ENCODE measurements at places on chromosomes 12 and 14.

- DNase-seq, result no peak
Measured at GRCh38 chr12:121921066-121921465, 2.7 kb downstream of the CFAP251 start.

GRCh38 chr12:3727877-3728632, 24.9 kb downstream of the CRACR2A start:
- DNase-seq, result peak; percentile 31

DNA sequence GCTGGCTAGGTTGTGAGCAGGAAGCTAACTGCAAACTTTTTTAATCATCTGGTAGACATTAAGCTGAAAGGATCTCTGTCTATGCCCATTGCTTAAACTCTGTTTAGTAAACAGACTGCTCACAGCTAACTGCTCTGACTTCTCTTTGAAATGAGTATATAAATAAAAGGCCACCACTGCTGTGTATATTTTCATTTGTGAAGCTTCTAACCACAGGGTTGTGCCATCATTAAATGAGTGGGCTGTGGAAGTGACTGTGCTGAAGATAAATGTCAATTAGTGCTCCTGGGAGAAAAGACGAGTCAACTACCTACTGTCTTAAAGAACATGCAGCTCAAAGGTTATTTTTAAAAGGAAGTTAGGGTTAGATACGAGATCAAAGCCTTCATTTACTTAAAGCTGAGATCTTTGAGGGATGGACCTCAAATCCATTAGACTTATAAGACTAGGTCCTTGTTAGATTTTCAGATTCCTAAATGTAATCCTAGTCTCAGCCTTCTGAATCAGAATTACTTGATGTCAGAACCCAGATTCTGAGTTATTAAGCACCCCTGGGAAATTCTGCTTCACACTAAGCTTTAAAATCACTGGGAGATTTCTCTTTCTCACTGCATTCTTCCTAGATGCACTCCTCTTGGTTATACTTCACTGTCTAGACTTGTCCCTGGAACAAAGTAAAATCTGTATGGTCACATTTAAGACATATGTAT, 213.1 kb upstream of the FLRT2 start:
- no peak for DNase-seq

DNA sequence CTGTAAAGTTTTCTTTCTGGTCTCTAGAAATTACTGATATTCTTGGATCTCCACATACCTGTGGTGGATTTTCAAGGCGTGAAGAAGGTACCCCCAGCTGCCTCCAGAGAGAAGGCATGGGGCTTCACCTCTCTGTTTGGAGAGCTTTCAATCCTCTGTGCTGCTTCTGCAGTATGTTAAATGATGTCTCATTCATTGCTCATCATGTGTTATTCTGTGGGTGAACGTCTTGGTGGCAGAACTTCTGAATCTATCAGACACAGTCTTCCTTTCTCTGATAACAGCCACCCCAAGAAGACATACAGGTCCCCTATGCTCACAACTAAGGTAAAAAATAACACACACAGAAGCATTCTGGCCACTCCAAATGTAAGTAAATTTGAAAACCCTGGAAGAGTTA, 221.3 kb upstream of the TMEM260 start:
- DNase-seq, result no peak

DNA sequence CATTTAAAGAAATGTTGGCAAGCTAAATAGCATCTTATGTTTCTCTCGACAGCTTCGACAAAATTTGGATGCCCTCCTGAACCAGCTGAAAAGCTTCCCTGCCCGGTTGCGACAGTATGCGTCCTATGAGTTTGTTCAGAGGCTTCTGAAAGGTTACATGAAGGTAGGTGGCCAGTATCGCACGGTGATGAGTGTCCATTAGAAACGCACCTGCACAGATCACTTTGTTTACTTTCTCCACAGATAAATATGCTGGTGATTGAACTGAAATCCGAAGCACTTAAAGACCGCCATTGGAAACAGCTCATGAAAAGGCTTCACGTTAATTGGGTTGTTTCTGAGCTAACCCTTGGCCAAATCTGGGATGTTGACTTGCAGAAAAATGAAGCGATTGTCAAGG, 36.5 kb downstream of the DYNC1H1 start:
- no peak for DNase-seq

- no peak for DNase-seq
Measured at GRCh38 chr12:46944771-46945170, 119.0 kb upstream of the SLC38A4 start.

DNA sequence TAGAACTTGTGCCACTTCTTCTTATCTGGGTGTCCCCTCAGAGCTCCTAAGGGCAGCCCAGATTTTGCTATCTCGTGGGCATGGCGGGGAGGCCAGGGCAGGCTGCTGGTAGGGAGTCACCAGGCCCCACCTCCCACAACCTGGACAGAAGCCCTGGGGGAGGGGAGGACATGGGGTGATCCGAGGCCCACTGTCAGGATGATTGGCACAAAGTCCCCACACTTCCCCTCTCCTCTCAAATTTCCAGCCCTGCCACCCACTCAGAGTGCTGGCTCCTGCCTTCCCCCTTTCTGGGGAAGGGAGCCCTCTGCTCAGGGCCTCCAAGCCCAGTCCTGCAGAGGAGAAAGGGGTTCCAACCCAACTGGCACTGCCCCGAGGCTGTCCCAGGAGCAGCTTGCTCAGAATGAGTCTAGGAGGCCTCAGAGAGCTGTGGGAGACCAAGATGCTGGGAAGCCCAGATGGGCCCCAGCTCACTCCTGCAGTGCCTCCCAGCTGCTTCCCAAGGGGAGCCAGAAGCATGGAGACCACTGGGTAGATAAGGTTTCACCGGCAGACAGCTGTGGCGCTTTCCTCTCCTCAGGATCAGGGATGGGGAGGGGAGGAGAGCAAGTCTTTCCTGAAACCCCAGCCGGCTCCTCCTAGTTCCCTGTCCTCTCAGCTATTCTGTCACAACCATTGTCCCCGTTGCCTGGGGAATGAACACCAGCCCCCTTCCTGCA, 82.8 kb downstream of the B4GALNT3 start:
- no peak for DNase-seq

- DNase-seq, result no peak
Measured at GRCh38 chr12:115443351-115443938, 759.5 kb upstream of the TBX3 start.

DNA sequence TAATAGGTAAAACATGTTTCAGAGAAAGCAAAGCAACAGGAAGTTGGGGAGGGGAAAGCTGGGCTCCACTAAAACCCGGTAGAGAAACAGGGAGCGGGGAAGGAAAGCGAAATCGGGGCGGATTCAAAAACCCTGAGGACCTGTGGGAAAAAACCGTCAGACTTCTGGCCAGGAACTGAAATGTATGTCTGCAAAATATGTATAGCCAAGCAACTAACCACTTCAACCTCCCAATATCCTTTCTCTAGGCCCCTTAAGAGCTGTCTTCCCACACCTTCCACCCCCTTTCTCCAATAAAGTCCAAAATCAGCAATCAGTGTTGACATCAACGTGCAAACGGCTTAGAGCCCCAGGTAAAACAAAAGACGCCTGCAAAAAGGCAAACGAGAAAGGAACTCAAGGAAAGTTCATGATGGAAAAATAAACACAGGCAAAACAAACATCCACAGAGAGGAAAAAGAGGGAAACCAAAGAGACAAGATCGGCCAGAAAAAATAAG, 32.8 kb downstream of the SIX1 start:
- DNase-seq, result peak; percentile 18

DNA sequence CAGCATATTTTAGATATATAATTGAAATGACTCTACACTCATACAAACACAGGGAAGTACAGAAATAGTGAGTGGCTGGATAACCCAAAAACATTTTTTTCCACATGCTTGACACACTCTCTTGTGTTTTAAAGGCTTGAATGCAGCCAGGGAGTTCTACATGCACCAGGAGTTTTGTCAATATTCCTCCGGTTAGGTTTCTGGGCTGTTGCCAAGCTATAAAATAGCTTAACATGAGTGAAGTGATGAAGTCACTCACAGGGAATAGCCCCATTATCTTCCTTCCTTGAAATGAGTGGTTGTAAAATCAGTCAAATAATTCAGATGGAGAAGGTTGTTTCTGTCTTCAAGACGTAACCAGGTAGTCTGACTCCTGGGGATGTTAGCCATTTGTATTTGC, 582.7 kb downstream of the SLC6A15 start:
- DNase-seq, result peak; percentile 6

- peak; percentile 44 for DNase-seq
Measured at GRCh38 chr12:111298582-111299436, 70.1 kb downstream of the PHETA1 start.

DNA sequence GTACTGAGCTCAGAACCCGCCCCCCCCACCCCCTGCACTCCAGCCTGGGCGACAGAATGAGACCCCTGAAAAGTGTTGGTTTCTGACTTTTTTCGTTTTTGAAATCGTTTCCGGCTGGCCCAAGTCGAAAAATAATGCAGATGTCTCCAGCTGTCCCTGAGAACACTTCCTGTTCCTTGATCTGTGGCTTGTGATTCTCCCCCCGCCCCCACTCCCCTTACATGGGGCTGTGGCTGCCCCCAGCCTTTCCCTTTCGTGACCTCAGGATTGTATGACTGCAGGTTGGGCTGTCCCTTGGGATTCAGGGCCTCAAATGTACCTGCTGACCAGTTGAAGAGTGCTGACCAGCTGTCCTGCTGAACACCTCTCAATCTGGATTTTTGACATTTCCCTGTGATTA, 34.1 kb downstream of the NOC4L start:
- DNase-seq, result no peak

DNA sequence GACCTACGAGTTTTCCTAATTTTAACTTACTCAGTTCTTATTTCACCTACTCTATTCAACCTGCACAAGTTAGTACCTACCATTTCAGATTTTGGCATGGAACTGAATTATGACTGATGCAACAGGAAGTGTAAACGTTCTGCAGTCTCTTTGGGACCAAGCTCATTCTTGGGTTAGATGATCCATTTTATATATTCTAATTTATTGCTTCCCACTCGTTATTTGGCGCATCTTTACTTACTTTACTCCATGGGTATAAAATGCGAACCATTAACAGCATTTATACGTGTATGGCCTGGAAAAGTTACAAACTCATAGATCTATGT, 1.0 kb upstream of the EML1 start:
- DNase-seq, result no peak

DNA sequence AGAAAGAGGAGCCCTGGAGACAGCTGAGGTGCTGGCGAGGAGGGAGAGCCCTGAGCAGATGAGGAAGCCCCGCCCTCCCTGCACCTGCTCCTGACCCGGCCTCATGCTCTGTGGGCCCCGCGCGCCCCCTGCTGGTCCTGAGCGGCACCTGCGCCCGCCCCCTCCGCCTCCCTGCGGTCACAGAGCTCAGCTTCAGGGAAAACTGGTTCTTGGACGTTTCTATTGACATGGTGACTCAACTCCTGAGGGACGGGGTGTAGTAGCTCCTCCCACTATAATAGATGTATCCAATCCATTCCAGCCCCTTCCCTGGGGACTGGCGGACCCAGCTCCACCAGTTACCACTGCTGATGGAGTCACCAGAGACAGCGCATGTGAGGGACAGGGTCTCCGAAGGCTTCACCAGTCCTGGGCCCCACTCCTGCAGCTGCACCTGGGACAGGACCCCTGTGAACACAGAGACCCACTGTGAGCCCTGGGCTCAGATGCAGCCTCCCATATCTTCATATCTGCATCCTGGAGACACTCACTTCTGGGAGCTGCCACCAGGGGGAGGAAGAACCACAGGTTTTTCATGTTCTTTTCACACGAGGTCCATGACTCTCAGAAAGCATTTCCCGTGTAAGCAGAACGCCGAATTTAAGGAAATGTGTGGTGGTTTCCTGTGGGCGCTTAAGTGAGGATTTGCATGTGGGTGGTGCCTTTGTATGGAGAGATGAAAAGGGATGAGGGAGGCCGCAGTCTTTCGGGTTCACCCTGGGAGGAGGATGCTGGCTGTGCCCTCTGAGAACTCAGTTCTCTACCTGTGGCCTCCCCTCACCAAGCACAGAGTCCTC, 1346.4 kb downstream of the TMEM121 start:
- no peak for DNase-seq

DNA sequence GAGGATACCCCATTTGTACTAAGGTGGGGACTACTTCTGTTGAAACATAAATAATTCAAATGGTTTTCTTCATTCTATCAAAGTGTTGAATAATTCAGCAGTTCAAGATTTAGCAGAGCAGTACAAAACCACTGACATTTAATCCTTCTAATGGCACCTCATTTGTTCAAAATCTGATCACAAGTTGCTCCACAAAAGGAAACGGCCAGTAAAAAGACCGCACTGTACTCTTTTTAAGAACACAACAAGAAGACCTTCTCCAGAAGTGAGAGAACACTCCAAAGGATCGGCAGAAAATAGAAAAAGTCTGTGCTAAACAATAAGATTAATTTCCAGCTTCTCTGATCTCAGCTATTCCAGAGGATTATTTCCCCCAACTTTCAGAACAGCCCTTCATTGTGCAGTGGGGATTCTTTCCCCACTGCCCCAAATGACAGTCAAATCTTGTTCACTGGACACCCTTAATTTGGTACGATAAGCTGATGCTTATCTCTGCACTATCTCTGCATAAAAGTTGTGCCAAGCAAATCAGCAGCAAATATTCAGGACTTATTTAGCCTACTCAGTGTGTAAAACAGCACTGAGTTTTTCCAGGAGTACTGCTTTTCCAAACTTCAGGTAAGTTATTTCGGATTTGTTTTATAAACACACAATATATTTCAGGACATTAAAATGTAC, 5.2 kb downstream of the MPHOSPH9 start:
- no peak for DNase-seq

- peak; percentile 63 for DNase-seq
Measured at GRCh38 chr14:21098076-21098891, at the start of gene ZNF219. ZNF219 (minus strand) TSS chr14:21098655; CDS start chr14:21093591, 5,064 bp downstream.

DNA sequence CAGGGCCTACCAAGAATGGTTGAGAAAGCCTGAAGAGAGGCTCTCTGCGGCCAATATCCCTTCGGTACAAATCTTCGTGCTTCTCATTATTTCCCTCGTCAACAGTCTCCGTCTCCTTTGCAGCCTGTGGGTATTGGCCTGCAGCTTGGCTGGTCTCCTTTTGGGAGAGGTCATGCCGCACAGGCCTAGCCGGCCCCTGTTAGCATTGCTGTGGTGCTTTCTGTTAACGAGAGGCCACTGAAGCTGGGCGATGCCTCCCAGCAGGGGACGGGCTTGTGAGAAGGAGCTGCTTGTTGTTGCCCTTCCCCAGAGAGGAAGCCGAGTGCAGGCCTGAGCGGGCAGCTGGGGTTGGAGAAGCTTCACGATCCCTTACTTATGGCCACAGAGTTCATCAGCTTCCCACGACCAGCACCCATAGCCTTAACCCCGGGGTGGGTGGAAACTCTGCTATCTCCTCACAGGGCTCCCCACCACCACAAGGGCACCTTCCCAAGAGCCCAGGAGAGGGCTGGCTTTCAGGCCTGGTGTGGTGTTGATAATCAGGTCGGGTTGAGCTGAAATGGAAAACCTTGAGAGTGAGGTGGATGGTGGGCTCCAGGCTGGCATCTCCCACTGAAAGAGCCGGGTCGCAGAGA, 228.6 kb downstream of the ZFP36L1 start:
- no peak for DNase-seq

GRCh38 chr12:121093487-121093891, 39.2 kb upstream of the P2RX7 start:
- DNase-seq, result no peak

All from fibroblast of skin of back (primary cell).